ENCODE measurements at places on chromosomes 16 and 17.

GRCh38 chr16:29909391-29909790, 9.1 kb downstream of the ASPHD1 start:
- no peak for DNase-seq

DNA sequence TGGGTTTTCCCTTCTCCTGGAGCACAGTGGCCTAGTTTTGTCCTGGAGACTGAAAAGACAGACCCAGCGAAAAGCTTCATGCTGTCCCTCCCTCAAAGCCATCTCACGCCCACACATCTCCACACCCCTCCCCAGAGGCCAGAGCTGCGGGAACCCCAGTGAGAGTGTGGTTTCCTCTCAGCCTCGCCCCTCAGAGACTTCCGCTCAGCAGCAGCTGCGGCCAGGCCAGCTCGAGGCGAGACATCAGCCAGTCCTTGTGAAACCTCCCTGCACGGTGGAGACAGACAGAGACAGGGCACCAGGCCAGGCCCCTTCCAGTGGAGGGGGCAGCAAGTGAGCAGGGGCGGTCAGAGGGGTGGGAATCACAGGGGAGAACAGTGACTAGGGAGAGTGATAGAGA, 77.0 kb upstream of the TNRC6C start:
- no peak for DNase-seq

DNA sequence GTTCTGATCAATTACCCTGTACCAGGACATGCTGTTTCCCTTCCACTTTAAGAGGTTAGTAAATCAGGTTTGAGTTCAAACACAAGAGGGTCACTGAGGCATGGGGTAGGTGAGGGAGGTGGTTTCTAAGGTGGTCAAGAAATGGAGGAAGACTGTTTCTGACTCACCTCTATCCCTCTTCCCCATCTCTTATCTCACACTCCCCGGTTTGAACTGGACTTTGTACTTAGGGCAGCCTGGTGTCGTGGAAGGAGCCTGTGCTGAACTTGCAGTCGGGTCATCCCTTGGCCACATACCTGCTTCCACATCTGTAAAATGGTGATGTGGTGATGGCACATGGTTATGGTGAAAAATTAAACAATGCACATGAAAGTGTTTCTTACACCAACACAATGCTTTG, 17.2 kb upstream of the TMEM98 start:
- no peak for DNase-seq

DNA sequence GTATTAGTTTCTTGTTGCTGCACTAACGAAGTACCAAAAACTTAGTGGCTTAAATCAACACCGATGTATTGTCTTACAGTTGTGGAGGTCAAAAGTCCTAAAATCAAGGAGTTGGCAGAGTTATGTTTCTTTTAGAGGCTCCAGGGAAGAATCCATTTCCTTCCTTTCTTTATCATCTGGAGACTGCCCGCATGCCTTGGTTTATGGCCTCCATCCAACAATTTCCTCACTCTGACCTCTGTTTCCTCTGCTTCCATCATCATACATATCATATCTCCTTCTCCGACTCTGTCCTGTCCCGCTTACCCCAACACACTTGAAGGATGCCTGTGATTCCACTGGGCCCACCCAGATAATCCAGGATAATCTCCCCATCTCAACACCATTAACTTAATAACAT, 627.8 kb downstream of the KCNJ2 start:
- no peak for DNase-seq

GRCh38 chr17:43410557-43411368, 12.0 kb downstream of the ARL4D start:
- DNase-seq = no peak

DNA sequence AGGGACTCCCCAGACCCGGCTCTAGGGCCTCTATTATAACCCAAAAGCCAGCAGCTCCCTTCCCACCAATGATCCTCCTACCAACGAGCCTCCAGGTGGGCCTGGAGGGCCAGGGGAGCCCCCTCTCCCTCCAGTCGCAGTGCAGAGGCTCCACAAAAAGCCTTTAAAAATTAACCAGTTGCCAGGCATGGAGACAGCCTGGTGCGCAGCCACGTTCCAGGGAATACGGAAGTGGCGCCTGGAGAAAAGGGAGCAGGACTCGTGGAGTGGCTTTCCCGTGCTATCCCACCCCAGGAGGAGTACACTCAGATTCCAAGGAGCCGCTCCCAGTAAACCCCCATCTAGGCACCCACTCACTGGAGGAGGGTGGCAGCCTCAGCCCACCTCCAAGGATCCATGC, 112.3 kb downstream of the ZNF423 start:
- no peak for DNase-seq

GRCh38 chr17:82110298-82110697, 12.3 kb upstream of the FASN start:
- DNase-seq = no peak

DNA sequence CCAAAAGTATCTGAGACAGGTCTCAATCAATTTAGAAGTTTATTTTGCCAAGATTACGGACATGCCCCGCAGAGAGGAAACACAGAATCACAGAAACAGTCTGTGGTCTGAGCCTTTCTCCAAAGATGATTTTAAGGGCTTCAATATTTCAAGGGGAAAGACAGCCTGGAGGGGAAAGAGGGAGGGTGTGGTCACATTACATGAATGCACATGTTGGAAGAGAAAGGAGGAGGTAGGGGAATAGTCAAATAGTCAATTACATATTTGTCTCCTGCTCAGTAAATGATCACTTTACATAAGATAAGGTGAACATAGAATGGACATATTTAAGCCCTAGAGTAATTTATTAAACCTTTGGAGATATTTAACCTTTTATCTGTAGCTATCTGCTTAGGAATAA, 12.3 kb downstream of the UNC45B start:
- no peak for DNase-seq

DNA sequence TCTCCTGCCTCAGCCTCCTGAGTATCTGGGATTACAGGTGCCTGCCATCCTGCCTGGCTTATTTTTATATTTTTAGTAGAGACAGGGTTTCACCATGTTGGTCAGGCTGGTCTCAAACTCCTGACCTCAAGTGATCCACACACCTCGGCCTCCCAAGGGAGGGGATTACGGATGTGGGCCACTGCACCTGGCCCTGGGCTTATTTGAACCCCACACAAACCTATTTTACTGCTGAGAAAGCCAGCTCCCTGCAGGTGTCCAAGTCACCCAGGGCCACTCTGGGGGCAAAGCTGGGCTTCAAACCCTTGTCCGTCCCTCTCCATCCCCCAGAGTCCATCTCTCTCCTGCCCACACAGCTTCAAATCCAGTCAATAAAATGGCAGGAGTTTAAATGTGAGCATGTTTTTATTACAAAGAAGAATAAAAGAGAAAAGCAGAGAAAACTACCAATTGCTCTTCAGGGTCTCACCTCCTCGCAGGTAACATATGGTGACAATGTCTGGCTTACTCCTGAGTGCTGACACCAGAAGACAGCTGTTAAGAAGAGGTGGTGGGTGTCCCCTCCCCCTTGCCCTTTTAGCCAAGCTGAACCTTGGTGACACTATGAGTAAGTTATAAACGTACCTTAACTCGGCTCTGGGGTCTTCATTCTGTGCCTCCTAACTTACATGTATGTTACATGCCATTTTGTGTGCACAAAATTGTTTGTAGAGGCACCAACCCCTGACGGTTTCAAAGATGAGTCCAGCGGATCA, 45.4 kb downstream of the LAT start:
- DNase-seq = no peak

DNA sequence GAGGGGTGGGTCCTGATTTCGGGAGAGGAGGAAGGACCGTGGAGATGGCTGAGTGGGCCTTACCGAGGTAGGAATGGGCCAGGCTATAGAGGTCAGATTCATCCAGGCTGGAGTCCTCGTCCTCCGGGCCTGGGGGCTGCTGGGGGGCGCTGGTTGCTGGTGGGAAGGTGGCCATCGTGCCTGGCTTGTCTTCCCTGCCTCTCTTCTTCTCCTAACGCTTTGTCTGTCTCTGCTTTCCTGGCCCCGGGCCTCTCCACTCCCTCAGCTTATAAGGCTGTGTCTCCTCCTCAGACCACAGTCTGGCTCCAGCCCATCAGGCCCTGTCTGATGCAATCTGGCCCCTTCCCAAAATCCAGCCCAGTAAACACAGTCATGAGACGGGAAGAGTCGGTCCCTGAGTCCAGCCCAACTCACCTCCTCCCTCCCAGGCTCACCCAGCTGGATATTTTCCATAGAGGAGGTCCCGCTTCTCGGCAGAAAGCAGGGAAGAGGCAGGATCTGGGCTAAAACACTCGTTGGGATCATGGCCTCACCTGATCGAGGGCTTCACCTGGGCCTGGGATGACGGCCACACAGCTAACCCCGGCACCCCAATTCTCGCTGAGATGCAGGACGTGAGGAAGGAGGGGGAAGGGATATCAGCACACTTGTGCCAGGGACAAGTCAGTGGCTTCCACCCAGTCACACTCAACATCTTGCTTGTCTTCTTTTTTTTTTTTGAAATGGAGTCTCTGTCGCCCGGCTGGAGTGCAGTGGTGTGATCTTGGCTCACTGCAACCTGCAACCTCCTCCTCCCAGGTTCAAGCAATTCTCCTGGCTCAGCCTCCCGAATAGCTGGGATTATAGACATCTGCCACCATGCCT, at the start of gene NUPR1:
TSS of gene NUPR1 (minus strand) at position 242 of the 864 bp plus-strand sequence. CDS start at position 175, 67 bp downstream.
- DNase-seq = peak; percentile 99

DNA sequence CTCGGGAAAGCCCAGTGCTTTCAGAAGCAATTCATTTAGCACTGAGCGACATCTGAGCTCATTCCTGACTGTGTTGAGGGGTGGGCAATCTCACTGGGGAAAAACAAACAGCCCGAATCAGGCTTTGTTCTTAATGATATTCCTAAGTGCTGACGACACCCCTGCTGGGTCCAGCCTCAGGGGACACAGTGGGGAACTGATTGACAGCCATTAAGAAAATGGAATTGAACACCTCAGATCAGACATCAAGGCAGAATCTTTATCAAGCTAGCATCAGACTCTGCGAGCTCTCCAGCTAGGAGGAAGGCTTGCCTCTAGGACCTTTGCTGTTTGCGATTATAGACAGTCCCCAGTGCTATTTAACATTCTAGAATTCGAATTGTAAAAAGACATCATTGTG, 22.5 kb upstream of the LYRM9 start:
- no peak for DNase-seq

- DNase-seq = peak; percentile 75
Observed at GRCh38 chr16:546909-547770, 13.1 kb upstream of the PRR35 start.

Data from breast epithelium (tissue), 4 donors.